Activated CD4-positive, alpha-beta memory T cell treated with anti-CD3 and anti-CD28 coated beads for 36 hours (primary cell): ENCODE measurements at places on chromosomes 2 and 18. TPM values are rescaled to one million over a fixed set of nuclear protein-coding genes. Genes with fewer than 3 reads are reported as not detected.

- DNase-seq = no peak
- H3K4me3 ChIP-seq = no peak overlapping the region
- H3K27me3 ChIP-seq = no peaks in the 10 kb centered on the region
- no peak overlapping the region for H3K27ac ChIP-seq
- H3K4me1 ChIP-seq = no peaks in the 10 kb centered on the region
- H3K36me3 ChIP-seq = no peaks in the 10 kb centered on the region
These were observed 51.5 kb upstream of the PHLPP1 start for GRCh38 chr18:62663731-62664336.

GRCh38 chr18:49175476-49175875 is 224.7 kb upstream of the SMAD7 start:
- no peaks in the 10 kb centered on the region for H3K27me3 ChIP-seq
- peaks cover 30% of the 10 kb centered on the region for H3K4me1 ChIP-seq
- no peak overlapping the region for H3K4me3 ChIP-seq
- H3K27ac ChIP-seq = no peak overlapping the region
- no peak for DNase-seq

- peaks cover 37% of the 10 kb centered on the region for H3K36me3 ChIP-seq
- H3K4me1 ChIP-seq = peaks cover 7% of the 10 kb centered on the region
- no peak for DNase-seq
These were observed 59.9 kb downstream of the NAT8 start for GRCh38 chr2:73582364-73582763.

GRCh38 chr2:142065156-142065555 is 65.7 kb downstream of the LRP1B start:
- H3K4me1 ChIP-seq = no peaks in the 10 kb centered on the region
- H3K27ac ChIP-seq = no peak overlapping the region
- H3K4me3 ChIP-seq = no peak overlapping the region
- H3K36me3 ChIP-seq = no peaks in the 10 kb centered on the region

SOCS6 gene
- total RNA-seq = 1.3 TPM
